ENCODE measurements at places on chromosomes 11 and 22.
A peak's percentile ranks its signal among the peaks of the same experiment; 100 is the strongest.

DNA sequence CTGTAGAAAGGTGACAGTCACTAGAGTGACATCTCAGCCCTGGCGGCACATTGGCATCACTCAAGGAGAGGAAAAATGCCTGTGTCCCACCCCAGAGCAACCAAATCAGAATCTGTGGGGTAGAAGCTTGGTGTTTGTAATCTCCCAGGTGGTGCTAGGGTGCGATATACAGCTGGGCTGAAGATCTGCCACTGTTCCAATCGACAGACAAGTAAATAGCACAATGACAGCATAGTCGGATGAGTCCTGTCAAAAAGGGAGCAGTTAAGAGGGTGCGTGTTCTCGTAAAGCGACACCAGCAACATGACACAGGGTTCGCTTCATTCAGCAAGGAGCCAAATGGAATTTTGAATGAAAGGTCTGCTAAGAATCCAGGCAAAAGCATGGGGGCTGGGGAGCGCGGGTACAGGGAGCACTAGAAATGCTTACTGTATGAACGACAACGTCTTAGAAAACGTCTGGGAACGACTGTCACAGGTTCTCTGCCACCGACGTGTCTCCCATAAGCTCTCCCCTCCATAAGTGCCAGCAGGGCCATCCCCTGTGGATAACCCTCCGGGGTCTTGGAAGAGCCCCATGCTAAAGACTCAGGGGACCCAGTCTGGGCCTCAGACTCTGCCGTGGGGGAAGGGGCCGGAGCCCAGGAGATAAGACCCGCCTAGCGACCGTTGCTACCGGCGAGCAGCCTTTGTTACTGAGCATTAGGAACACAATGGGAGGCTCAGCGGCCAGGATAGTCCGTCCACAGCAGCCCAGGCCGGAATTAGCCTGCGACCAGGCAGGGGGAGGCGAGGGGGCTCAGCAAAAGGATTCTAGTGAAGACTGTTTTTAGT lies 20.8 kb downstream of the ADA2 start:
- no peak for DNase-seq

DNA sequence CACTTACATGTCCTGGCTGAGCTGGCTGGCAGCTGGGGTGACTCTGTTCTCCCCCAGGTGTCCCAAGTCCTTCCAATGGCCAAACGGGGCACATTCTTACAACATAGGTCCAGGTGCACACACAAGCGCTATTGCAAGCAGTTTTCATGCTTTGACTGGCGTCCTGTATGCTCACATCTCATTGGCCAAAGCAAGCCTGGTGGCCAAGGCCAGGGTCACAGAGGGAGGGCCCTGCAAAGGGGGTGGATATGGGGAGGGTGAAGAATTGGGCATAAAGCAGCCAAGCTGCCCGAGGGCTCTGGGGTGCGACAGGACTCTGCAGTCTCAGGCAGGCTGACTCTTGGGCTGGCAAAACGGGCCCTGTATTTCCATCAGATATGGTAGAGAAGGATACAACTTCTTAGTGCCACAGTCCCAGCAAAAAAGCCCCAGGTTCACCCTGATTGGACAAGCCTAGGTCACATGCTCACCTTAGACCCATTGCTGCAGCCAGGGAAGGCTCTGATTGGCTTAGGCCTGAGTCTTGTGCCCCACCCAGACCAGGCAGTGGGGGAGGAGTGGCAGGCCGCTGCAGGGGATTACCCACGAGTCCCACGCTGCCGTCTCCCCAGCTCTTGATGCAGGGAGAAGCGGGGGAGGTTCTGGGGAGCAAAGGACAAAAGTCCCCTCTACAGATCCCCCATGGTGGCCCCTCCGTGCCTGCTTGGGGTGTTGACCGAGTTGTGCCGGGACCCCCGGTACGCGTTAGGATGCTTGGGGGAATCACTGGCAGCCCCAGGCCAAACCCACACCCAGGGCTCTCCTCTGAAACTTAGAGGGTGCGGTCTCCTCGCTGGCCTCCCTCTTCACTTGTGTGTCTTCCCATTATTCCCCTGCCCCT lies 110.8 kb downstream of the ARHGAP8 start:
- no peak for DNase-seq

DNA sequence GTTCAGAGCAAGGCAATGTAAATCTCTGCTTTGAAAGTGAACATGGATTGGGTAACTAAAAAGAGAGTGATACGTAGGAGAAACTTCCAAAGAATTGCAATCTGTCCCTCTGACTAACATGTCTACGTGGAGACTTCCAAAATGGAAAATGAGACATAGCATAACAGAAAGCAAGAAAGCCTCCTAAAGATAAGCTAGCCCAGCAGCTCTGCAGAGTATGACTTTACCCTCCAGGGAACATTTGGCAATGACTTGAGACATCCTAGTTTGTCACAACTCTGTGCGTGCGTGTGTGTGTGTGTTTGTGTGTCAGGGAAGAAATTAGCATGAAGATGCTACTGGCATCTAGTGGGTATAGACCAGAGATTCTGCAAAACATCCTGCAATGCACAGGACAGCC lies 817.4 kb downstream of the NTM start:
- DNase-seq: no peak

GRCh38 chr11:2132874-2133240 lies 6.3 kb downstream of the IGF2 start:
- DNase-seq: no peak

DNA sequence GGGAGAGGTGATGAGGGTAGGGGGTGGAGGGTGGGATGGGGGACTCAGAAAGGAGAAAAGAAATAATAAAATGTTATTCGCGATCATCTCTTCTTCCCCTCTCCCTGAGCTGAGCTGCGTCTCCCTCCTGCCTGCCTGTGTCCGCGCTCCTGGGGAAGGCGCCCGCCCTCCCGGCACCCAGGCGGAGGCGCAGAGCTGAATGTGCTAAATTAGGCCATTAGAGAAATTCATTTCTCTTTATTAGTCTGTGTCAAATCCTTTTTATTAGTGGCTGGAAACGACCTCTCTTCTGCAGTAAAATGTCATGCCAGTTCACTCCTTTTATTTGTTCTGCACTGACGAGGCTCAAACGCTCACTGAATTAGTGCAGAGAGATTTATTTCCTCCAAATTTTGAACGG lies 116.1 kb downstream of the FEZ1 start:
- no peak for DNase-seq

DNA sequence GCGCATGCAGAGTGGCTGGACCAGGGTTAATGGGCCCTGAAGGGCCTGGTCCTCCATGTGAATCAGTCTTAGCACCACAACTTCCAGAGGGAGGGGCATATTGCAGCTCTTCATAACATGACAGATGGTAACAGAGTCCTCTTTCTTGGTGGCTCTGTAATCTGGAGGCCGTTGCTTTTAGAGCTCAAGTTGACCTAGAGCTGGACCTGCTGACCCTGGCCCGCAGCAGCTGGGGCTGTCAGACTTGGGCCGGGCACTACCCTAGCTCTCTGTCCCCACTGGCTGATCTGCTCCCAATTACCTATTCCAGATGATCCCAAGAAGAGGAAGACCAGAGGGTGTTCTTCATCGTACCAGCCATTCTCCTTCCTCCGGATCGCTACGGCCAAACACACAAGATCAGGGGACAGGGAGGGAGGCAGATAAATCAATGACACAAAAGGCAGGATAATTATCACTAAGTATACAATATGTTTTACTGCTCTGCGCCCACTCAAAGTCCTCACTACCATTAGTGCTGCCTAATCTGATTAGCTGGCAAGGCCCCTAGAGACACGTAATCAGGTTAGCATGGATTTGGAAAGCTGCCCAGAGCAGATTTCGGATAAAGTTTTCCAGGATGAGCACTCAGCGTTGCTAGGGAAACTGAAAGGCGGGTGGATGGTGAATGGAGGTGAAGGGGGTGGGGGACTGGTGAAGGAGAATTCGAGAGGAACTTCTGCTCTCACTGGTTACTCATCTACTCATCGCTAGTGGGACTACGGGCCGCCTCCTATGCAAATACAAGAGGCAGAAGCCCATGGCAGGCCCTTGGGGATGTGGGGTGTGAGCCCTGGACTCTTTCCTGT lies 64.5 kb upstream of the PHOX2A start:
- no peak for DNase-seq

- no peak for DNase-seq
Measured at GRCh38 chr11:10444725-10445315, 10.2 kb upstream of the AMPD3 start.

DNA sequence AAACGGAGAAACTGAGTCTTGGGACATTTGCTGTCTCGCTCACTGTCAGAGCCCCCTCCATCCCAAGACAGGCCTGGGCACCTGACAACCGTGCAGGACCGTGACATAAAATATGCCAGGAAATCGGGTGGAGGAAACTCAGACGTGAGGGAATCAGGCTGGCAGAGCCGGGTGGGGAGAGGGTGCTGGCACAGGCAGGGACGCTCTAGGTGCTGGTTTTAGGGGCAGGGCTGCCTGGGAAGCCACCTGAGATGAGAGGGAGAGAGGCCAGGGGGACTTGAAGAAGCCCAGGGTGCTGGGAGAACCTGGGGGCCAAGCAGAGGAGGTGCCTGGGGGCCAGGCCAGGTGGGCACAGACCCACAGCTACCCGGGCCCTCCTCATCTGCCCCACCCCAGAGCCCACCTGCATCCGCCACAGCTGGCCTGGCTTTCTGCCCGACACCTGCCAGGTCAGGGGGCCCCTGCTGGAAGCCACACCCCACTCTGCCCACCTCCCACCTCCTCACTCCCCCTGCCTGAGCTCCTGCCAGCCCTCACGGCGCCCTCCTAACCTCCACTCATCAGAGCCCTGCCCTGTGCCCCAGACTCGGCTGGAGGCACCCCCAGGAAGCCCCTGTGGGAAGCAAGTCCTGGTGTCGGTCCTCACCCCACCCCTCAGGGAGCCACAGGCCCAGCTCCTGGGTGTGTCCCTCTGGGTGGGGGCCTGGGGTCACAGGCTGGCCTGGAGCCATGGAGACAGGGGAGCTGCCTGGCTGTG lies 27.3 kb upstream of the MUC5AC start:
- DNase-seq: no peak

DNA sequence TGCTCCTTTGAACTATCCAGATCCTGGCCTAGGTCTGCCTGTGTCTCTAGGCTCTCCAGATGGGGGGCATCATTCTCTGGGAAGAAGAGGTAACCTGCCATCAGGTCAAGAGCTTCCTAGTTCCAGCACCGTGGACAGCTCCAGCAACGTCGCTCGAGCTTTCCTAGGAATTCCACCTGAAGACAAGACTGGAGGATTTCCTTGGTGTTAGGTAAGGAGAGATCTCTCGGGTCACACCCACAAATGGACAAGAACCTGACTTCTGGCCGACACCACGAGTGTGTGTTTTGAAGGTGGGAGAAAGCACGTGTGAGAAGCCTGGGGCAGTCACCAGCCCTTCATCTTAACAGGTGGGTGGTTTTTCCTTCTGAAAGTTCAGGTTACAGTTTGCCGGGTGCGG lies 1.2 kb downstream of the PRG3 start:
- no peak for DNase-seq

- DNase-seq: peak; percentile 6
Measured at GRCh38 chr11:120660024-120660565, 148.5 kb downstream of the GRIK4 start.

DNA sequence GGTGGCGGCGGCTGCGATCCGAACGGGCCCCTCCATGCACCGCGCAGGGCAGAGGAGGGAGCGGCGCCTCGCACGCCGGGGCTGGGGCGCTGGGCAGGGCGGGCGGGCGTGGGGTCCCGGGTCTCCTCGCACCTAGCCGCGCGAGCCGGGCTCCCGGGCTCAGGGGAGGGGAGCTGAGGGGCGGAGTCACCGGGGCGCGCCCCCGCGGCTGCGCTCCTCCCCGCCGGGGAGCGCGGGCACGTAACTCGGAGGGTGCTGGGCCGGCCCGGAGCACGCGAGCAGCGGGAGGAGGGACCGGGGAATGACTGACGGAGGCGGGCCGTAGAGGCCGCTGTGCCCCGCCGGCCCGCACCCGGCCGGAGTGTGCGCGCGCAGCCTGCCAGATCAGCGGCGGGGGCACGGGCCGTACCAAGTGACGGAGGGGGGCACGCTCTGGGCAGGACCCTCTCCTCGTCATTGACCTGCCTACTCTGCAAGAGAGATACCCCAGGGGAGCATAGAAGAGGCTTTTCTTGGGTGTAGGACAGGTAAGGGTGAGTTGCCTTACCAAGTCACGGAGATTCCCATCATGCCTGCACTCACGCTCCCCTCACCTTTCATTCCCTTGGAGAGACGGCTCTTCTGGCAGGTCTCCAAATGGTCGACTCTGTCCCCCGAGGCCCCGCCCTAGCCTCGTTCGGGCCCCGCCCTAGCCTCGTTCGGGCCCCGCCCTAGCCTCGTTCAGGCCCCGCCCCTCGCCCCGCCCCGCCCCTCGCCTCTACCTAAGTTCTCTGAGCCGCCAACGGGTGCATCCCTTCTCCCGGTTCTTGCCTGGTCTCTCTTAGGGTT lies at the start of gene CDON:
CDON (minus strand) TSS at position 188 of the 828 bp plus-strand sequence. CDS start 39,390 bp downstream, outside the sequence.
- peak; percentile 90 for DNase-seq

GRCh38 chr11:79179087-79179486 lies 261.7 kb downstream of the TENM4 start:
- DNase-seq: no peak

DNA sequence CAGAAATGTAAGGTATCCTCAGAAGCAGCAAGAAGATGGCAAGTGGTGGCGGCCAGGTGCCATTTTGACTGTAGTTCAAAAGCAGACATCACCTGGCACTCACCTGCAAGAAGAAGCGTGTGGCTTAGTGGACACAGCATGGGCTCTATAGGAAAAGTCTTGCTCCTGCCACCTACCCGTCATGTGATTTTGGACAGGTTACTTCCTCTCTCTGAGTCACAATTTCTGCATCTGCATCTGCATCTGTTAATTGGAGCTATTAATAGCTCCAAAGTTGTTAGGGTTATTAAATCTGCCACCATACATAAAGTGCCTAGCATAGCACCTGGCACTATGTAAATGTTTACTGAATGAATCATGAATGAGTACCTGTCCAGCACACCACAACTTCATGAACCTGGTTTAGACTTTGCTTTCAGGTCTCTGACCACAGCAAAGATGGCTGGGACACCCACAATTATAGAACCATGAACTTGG lies 16.8 kb downstream of the RAB30 start:
- DNase-seq: no peak

- DNase-seq: no peak
Measured at GRCh38 chr11:6771926-6772893, at the start of gene OR2AG2. TSS of gene OR2AG2 (minus strand) at chr11:6771976. CDS start at chr11:6768957, 3,019 bp downstream.
